Stimulated activated CD8-positive, alpha-beta memory T cell treated with anti-CD3 and anti-CD28 coated beads, Interleukin-2, amount 100 ng/mL, for 1 hour (primary cell): ENCODE measurements at places on chromosomes 1 and 21.

GRCh38 chr1:85148524-85149250 lies 52.1 kb downstream of the SYDE2 start:
- no peak for DNase-seq

DNA sequence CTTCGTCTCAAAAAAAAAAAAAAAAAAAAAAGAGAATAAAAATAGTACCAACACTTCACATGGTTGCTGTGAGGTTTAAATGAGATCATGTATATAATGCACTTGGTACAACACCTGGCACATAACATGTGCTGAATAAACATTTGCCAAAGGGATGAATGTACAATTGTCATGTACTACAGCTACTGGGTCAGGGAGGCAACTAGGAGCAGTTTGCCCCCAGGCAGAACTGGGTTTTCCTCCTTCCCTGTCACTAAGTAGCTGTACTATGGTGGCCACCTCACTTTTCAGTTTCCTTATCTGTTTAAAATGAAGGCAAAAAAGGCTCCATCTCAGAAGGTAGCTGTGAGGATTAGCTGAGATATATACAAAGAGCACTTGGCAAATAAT lies 11.5 kb downstream of the AK2 start:
- no peak for DNase-seq

- DNase-seq, result no peak
Observed at GRCh38 chr1:13507075-13507474, 6.7 kb downstream of the LRRC38 start.

GRCh38 chr1:1132956-1133750 lies 17.3 kb upstream of the C1orf159 start:
- DNase-seq, result no peak

- DNase-seq, result no peak
Observed at GRCh38 chr1:234782791-234783190, 172.8 kb upstream of the IRF2BP2 start.

DNA sequence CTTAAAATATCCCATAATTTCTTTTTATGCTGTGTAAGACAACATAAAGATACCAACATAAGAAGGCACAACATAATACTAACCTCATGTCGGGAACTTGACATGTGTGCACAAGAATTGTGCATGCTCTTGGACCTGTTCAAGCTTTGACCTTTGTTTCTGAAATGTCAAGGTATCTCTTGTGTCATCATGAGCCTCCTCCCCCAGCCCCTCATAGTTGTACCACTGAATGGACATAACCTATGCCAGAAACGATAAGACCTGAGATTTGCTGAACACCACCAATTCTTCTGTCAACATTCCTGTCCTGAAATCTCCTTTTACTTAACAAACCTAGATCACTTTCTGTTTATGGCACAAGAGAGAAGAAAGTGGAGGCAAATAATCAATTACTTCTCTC lies 29.4 kb upstream of the PROX1 start:
- DNase-seq, result no peak

- no peak for DNase-seq
Observed at GRCh38 chr1:180503280-180503862, 994 bp upstream of the ACBD6 start.

DNA sequence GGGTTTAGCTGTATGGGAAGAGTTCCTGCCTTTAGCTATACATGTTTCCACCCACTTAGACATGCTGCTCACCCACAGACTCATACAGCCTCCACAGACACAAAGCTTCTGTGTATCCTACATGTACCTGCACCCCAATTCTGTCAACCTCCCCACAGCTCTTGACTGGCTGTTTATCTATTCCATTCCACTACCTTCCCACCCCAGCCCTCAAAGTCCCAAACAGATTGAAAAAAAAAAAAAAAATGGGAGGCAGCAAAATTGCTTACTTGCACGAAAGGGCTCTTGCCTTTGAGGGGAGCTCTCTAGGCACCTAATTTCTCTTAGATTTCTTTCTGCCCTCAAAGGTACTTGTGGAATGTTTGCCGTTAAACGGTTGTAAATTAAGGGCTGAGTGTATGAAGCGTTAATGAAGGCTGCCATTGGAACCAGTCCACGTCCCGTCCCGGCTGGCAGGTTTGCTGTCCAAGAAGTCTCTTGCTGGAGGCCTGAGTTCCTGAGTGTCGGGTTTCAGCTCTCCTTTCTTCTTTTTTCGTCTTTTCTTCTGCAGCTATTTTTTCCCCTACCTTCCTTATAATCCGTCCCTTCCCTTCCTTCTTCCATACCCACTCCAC lies 43.6 kb downstream of the PBX1 start:
- DNase-seq, result no peak

- DNase-seq, result no peak
Observed at GRCh38 chr1:209219791-209220524, 363.6 kb upstream of the CAMK1G start.

- DNase-seq, result no peak
Observed at GRCh38 chr1:247857069-247857984, at the start of gene TRIM58. Gene TRIM58 (plus strand): TSS chr1:247857187. CDS start chr1:247857247, 60 bp downstream.

GRCh38 chr1:184771190-184771691 lies 16.6 kb upstream of the EDEM3 start:
- DNase-seq, result no peak

DNA sequence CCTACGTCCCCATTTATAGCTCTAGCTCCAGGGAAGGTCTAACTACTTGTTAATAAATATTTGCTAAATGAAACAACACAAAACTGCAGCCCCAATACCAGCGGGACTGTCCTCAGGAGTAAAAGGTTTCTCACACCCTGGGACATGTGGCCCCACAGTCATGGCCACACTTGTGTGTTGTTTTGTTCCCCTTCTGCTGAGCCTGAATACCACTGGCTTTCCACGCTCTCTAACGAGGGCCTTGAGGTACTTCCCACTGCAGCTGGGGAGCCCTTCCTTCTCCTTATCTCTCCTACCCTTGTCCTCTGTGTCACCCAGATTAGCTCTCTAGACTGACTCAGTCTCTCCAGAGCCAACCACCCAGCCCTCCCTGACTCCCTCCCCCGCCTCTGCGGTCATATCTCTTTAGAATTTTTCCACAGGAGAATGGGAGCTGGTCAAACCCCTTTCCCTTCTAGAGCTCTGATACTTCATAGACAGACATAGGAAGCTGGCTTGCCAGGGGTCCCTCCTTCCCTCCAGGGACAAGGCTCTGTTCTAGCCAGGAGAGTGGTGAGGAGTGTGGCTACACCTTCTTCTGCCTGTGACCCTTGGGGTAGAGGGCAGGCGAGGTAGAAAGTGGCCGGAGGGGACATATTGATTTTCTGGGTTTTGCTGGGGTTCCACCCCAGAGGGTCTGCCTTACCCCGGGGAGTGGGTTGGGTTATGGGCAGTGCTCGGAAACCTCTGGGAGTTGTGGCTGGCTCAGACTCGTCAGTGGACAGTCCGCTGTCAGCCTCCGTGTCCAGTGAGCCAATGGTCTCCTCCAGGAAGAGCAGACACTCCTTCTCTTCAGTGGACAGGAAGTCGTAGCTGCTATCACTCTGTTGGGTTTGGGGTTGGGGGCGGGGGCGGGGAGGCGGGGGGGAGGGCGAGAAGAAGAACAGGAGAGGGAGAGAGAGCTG lies 8.1 kb downstream of the C1orf116 start:
- DNase-seq, result no peak

- no peak for DNase-seq
Observed at GRCh38 chr1:204455063-204455830, 39.4 kb downstream of the PIK3C2B start.

GRCh38 chr1:85495556-85495955 lies 30.6 kb upstream of the DDAH1 start:
- DNase-seq, result no peak

DNA sequence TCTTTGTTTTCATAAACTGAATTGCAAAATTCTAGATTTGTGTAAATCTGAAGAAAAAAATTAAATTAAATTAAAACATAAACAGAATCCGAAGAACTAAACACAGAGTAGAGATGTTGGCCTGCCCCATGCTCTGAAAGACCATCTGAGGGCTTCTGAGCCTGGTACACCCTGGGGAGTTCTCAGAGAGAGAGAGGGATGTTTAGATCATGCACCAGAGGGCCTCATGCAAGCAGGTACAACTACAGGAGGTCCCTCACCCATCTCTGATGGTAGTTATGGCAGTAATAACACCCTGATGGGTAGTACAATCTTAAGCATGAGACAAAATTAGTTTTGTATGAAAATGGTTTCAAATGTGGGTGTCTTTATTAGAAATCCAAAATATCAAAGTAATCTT lies 127.7 kb downstream of the TGFB2 start:
- no peak for DNase-seq

- DNase-seq, result no peak
Observed at GRCh38 chr1:37476087-37476452, 1.7 kb downstream of the ZC3H12A start.

GRCh38 chr1:85847356-85847755 lies 139.1 kb upstream of the ZNHIT6 start:
- DNase-seq, result no peak

- no peak for DNase-seq
Observed at GRCh38 chr1:38094711-38095290, 48.2 kb upstream of the POU3F1 start.
